ENCODE measurements at places on chromosomes 1 and 21. TPM values are rescaled to one million over a fixed set of nuclear protein-coding genes. Genes with fewer than 3 reads are reported as not detected.

DNA sequence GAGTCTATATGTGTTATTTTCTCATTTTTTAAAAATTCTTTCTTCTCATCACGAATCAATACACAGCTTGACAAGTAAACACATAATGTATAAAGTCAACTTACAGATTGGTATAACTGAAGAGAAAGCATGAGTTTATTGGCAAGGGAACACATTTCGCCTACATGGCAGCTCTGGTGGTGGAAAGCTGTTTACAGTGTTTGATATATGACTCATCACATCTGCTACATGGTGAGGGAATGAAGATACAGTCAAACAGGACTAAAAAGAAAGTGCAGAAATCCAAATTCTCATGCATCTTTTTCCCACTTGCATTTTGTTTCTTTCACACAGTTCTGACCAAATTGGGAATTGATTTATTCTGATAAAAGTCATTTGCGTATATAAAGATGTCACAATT, 122.2 kb upstream of the ADGRL4 start:
- DNase-seq: no peak

- DNase-seq: no peak
Observed at GRCh38 chr1:160800142-160800541, 4.2 kb downstream of the LY9 start.

DNA sequence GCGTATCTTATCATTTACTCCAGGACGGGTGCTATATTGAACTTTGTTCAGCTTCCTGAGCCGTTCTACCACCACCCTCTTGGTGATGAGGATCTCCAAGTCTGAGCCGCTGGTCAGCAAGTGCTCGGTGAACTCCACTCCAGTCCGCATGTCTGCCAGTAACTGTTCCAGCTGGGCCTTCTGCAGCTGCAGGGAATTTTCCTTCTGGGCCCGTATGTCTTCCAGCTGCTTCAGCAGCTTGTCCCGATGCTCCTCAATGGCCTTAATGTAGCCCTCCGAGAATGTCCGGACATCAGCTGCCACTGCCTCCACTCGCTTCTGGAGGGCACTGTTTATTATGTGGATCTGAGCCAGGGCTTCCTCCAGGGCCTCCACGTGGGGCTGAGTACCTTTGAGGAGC, 3.4 kb downstream of the TRIM45 start:
- DNase-seq: no peak

GRCh38 chr1:44351289-44351688, 3.8 kb downstream of the ERI3 start:
- no peak for DNase-seq

GRCh38 chr1:56573311-56573710, 6.1 kb downstream of the PLPP3 start:
- no peak for DNase-seq

DNA sequence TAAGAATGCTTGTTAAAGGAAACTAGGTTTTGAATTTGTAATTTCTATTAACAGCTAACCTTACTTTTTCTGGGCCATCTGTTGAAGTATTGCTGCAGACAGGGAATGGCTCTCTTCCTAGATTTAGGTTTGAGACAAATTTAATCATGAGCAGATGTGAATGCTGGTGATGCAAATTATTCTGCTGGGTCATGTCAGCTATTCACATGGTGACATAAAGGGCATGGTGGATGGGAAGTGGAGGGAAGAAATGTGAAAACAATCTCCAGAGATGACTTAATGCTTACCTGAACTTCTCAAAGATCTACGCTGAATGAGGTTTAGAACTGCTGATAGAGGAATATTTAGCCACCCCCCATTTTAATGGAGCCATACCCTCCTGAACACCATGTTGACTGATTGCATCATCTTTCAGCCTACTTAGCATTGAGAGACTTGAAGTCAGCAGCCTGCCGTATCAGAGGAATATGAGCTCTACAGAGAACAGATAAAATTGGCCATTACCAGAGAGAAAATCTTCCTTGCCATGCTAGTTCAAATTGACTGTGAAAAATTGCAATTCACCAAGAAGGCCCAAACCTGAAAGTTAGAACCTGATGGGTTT, 138.8 kb downstream of the HHAT start:
- no peak for DNase-seq

Gene CACYBP
- total RNA-seq: 194 TPM

Gene MINDY1
- total RNA-seq: 76.6 TPM

Data from dorsolateral prefrontal cortex (tissue), 122 donors.